ENCODE measurements at places on chromosomes 5 and 9. TPM values are rescaled to one million over a fixed set of nuclear protein-coding genes. Genes with fewer than 3 reads are reported as not detected.

- no peak for DNase-seq
Measured at GRCh38 chr5:113329981-113330380, 104.8 kb downstream of the TSSK1B start.

NUTM2G gene
- polyA plus RNA-seq: not detected

ALDOB gene
- polyA plus RNA-seq: not detected

OSMR gene
- polyA plus RNA-seq: 100 TPM

GRCh38 chr5:55480781-55481180 is 54.0 kb downstream of the PLPP1 start:
- DNase-seq: peak; percentile 29

GPRIN1 gene
- polyA plus RNA-seq: 4.0 TPM

- no peak for DNase-seq
Measured at GRCh38 chr9:134889386-134890154, 9.0 kb downstream of the FCN2 start.

- DNase-seq: no peak
Measured at GRCh38 chr5:14716755-14717752, 52.5 kb downstream of the OTULIN start.

DNA sequence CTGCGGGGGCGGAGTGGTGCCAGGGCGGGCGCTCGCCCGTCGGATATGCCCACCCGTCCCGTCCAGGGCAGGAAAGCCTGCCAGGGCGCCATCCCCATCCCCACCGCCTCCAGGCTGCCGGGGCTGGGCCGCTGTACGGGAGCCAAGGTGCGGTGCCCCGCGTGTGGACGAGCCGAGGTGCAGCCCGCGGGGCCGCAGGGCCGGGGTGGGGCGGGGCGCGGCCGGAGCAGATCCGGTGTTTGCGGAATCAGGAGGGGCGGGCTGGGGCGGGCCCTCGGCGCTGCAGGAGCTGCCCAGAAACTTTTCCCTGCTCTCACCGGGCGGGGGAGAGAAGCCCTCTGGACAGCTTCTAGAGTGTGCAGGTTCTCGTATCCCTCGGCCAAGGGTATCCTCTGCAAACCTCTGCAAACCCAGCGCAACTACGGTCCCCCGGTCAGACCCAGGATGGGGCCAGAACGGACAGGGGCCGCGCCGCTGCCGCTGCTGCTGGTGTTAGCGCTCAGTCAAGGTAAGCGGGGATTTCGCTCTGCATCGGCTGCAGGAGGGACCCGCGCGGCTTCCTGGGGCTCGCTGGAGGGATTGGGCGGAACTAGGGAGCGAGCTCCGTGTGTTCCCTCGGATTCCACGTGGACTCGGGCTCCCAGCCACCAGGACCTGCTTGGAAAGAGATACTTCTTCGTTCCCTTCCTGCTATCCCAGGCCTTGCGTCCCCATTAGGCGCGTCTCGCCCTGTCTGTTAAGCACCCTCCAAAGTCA is at the start of gene ITGA2:
Gene ITGA2, plus strand, starts transcription at position 328 of the 756 bp plus-strand sequence. Its CDS starts 117 bp downstream, at position 445.
- DNase-seq: no peak

SPRY4 gene
- 8.7 TPM for polyA plus RNA-seq

GRCh38 chr9:131349522-131349880 is 44.4 kb upstream of the PRRC2B start:
- no peak for DNase-seq

GRCh38 chr5:321726-322251 is 275 bp downstream of the AHRR start:
- no peak for DNase-seq

DNA sequence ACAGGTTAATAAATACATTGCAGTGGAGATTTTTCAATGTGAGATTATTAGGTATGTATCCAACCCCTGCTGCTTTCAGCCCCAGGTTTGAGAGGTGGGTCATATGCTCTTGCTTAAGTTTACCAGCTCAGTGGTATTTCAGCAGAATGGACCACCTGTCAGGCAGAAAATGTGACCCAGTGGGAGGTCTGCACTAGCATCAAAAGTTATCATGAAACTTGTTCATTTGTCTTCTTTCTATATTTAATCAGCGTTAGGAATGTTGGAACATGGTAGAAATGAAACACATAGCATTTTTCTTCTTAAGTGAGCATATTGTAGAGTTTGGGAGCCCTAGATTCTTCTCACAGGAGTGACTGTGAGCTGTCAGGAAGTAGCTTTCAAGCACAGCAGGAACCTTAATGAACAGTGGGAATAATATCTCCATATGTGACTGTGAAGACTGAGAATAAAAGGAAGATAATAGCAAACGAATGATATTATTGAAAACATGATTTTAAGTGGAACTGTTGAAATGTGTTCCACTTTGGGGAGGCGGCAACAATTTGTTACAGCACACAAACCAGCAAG is 596.9 kb upstream of the CDH6 start:
- DNase-seq: no peak

SLC45A2 gene
- not detected for polyA plus RNA-seq

- DNase-seq: no peak
Measured at GRCh38 chr5:136115183-136115865, 17.3 kb upstream of the SMAD5 start.

DNA sequence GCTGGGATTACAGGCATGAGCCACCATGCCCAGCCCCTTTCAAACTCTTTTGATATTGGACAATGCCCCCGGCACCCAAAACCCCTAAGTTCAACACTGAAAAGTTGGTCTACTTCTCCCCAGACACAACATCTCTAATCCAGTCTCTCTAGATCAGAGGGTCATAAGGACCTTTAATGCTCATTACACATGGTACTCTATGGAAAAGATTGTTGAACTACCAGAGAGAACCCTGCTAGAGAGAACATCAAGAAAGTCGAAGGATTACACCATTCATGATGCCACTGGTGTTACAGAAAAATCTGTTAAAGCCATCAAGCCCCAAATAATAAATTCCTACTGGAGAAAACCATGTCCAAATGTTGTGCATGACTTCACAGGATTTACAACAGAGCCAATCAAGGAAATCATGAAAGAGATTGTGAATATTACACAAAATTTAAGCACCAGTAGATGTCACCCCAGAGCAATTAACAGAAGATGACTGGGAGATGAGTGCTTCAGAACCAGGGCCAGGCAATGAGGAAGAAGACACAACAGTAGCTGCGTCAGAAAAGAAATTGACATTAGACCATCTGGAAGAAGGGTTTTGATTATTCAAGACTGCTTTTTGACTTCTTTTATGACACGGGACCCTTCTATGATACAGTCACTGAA is 28.3 kb upstream of the NIPAL4 start:
- DNase-seq: peak; percentile 24

PCDHGB2 gene
- 4.6 TPM for polyA plus RNA-seq

- no peak for DNase-seq
Measured at GRCh38 chr5:111952555-111952954, 195.6 kb upstream of the NREP start.

DNA sequence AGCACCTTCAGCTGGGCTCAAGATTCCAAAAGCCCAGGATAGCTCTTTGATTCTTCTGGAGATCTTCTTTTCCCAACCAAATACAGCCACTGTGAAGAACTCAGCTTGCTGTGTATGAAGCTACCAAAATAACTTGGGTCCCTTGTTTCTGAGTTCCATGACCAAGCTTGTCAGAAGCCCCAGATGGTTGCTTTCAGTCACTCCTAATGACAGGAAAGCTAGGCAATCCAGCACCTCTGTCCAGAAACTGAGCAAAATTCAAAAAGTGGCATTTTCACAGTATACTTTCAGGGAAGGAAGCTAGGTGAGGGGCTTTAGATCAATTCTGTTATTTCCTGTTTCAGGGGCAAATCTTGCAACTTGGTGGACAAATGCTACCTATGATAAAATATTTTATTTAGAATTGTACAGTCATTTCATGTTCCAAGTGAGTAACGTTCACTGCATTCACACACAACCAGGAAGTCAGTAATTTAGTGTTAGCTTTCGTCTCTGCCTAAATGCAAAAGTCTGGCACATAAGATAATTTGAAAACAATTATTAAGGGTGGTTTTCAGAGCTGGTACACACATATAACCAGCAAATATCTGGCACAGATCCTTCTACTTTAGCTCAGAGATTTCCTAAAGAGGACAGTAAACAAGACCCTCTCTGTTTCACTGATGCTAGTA is 330.1 kb downstream of the GLIS3 start:
- no peak for DNase-seq

Data from AG04450 (cell line).